ENCODE measurements at places on chromosomes 7 and 10.
A peak's percentile ranks its signal among the peaks of the same experiment; 100 is the strongest.

DNA sequence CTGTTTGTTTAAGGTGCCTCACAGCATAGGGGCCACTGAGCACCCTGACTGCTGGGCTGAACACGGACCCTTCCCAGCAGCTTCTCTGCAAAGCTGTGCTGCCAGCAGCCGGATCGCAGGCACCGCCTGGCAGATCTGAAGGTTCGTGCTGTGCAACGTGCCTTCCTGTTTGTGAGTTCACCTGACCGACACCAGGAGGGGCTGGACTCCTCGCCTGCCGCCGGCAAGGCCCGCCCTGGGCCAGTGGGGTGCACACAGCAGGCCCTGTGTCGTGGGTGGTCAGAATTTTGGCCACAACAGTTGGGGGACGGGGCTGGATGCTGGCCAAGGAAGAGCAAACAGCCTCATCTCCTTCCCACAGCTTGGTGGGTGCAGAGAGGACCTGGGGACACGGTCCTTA is 12.6 kb downstream of the CYP2W1 start:
- H3K36me3 ChIP-seq, result peaks cover 29% of the 10 kb centered on the region
- peaks cover 29% of the 10 kb centered on the region for H3K4me1 ChIP-seq
- DNase-seq, result no peak
- H3K4me3 ChIP-seq, result no peak overlapping the region
- H3K27me3 ChIP-seq, result peaks cover 22% of the 10 kb centered on the region

DNA sequence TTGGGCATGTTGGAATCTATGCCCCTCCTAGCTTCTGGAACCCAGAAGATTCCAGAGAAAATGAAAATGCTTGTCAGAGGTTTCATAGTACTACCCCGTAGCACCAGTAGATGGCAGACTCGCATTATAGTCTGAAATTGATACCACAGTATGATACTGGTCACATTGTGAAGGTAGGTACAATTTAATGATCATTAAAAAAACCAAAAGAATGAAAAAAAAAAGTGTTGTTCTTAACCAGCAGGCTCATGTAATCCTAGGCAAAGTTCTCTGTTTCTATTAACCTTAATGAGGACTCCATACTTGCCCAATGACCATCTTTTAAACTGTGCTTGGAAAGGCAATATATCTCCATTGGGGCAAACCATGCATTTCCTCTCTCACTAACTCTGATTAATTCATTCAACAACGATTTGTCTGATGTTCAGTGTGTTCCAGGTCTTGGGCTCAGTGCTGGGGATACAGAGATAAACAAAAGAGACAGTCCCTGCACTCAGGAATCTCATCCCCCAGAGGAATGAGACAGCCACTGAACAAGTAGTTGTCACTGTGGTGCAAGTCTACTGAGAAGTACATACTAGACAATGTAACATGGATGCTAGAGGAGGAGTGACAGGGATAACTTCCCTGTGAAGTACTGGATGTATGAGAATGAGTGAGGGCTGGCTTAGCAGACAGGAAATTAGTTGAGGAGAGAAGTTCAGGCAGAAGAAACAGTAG is 223.5 kb upstream of the PHYHIPL start:
- no peaks in the 10 kb centered on the region for H3K36me3 ChIP-seq
- no peak overlapping the region for H3K4me3 ChIP-seq
- H3K27me3 ChIP-seq, result no peaks in the 10 kb centered on the region
- DNase-seq, result no peak
- H3K27ac ChIP-seq, result peak overlapping the region; percentile 52

DNA sequence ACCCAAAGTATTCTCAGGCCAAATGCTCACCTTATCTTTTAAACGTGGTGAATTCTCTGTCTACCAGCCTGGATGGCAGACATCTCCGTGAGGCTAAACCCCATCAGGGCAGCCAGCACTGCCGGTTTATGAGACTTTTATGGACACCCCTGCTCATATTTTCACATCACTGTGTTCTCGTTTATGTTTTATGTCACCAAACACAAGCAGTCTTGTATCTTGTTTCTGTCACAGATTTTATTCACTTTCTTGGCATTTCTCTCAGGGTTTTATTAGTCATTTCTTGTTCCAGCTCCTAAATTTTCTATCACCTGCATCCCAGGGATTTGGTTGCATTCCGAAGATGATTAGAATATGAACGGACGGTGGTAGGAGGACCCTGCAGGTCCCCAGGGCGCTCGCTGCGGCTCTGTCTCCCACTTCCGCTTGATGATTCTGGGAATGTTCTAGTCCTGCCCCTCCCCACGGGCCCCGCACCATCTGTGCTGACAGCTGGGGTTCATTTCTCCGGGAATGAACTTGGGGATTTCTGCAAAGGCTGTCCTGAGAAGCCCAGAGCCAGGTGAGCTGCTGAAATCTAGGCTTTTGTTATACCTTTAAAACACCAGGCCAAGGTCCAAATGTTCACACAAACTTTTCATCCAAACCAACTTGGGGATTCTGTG is 217.6 kb downstream of the GFRA1 start:
- no peak for DNase-seq
- H3K27me3 ChIP-seq, result no peaks in the 10 kb centered on the region
- no peaks in the 10 kb centered on the region for H3K36me3 ChIP-seq
- H3K4me3 ChIP-seq, result no peak overlapping the region
- no peak overlapping the region for H3K27ac ChIP-seq

GRCh38 chr7:45509222-45509621 is 64.9 kb upstream of the ADCY1 start:
- H3K27ac ChIP-seq, result no peak overlapping the region
- H3K27me3 ChIP-seq, result no peaks in the 10 kb centered on the region
- no peak overlapping the region for H3K4me3 ChIP-seq
- no peaks in the 10 kb centered on the region for H3K4me1 ChIP-seq

GRCh38 chr7:118664498-118664897 is 440.0 kb downstream of the ANKRD7 start:
- H3K36me3 ChIP-seq, result no peaks in the 10 kb centered on the region
- no peak for DNase-seq
- no peaks in the 10 kb centered on the region for H3K27me3 ChIP-seq
- no peak overlapping the region for H3K27ac ChIP-seq
- no peaks in the 10 kb centered on the region for H3K4me1 ChIP-seq
- no peak overlapping the region for H3K4me3 ChIP-seq

GRCh38 chr10:78516236-78516635 is 482.6 kb downstream of the RPS24 start:
- no peaks in the 10 kb centered on the region for H3K27me3 ChIP-seq
- H3K27ac ChIP-seq, result no peak overlapping the region
- H3K4me3 ChIP-seq, result no peak overlapping the region
- DNase-seq, result no peak
- no peaks in the 10 kb centered on the region for H3K36me3 ChIP-seq
- peaks cover 15% of the 10 kb centered on the region for H3K4me1 ChIP-seq

DNA sequence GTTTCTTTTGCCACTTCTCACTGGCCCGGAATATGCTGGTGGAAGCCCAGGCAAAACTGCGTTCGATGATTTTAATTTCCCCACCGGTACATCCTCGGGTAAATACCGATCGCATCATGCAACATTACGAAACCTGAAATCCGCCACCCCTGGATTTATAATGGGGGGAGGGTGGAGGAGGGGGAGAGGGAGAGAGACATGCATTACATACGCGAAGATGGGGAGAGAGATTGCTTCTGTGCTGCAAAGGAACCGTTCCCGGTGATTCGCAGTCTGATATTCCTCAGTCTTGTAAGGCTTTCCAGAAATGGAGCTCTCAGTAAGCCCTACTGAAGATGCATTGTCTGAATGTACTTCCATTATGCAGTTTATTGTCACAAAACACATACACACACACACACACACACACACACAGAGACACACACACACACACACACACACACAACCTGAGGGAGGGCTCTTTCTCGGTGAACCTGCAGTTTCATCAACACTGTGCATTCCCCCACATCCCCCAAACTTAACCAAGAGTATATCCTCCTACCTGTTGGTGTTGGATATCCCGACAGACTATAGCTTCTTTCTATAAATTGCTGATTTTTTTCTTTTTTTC is 741 bp downstream of the GPR85 start:
- DNase-seq, result no peak
- H3K36me3 ChIP-seq, result no peaks in the 10 kb centered on the region
- peak overlapping the region; percentile 57 for H3K4me3 ChIP-seq
- H3K27me3 ChIP-seq, result no peaks in the 10 kb centered on the region

DNA sequence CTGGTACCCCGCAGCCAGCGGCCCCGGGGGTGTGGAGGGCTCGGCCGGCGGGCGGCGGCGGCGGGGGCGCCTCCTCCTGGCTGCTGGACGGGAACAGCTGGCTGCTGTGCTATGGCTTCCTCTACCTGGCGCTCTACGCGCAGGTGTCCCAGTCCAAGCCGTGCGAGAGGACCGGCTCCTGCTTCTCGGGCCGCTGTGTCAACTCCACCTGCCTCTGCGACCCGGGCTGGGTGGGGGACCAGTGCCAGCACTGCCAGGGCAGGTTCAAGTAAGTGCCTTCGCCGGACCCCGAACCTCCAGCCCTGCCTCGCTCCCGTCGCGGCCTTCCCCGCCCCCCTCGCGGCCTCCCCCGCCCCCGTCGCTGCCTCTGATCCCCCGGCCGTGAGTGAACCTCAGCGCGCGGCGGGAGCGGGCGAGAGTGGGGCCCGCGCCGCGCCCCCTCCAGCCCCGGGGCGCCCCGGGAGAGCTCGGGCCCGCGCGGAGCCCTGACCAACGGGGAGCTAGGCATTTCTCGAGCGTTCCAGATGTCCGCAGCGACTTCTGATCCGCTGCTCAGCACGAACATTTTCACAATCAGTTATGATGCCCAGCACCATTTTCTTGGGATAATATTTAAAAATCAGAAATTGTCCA is 727 bp downstream of the ATRNL1 start:
- H3K4me1 ChIP-seq, result peaks cover 22% of the 10 kb centered on the region
- no peak overlapping the region for H3K27ac ChIP-seq
- peak overlapping the region; percentile 78 for H3K4me3 ChIP-seq

GRCh38 chr10:61024856-61025201 is 80.8 kb upstream of the RHOBTB1 start:
- H3K36me3 ChIP-seq, result no peaks in the 10 kb centered on the region
- H3K27ac ChIP-seq, result no peak overlapping the region

DNA sequence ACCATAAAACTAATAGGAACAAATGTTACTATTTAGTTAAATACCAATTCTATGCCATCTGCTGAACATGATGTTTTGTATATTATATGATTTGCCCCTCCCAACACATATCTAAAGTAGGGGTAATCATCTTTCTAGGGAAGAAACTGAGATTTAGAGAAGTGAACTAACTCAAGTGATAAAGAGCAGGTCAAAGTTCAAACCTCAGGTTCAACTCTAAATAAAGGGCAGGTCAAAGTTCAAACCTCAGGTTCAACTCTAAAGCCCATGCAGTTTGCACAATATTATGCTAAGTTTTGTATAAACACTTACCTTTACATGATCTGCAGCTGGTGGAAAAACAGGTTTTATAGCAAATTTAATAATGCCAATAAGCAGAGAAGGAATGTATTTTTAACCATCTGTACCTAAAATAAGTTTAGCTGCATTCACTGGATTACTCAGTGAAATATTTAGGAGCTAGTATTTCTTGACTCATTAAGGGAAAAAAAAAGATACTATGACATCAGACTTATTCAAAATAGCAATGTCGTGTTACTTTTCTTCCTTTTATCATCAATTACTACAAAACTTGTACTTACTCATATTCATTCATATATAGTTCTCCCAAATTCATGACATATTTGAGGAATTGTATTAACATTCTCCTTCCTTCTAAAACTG is 1194.3 kb upstream of the CELF2 start:
- H3K27ac ChIP-seq, result no peak overlapping the region
- H3K27me3 ChIP-seq, result no peaks in the 10 kb centered on the region
- no peak overlapping the region for H3K4me3 ChIP-seq

DNA sequence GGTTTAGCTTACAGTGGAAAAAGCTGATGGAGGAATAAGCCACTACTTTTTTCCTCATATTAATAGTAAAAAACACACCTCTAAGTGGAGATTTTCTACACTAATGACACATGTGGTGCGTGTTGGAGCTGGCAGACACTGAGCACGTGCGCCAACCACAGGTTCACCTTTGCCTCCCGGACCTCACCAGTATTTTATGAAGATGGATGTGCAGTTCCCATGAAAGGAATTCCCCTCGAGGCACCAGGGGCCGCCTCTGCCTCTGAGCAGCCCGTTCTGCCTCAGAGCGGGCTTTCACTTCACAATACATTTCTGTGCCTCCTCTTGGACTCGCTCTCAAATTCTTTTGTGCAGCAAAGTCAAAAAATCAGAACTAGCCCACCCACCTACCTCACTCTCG is 477.5 kb upstream of the ADARB2 start:
- H3K27me3 ChIP-seq, result peaks cover 5% of the 10 kb centered on the region
- no peak for DNase-seq
- H3K36me3 ChIP-seq, result no peaks in the 10 kb centered on the region
- no peak overlapping the region for H3K4me3 ChIP-seq
- H3K4me1 ChIP-seq, result no peaks in the 10 kb centered on the region

- H3K36me3 ChIP-seq, result peaks cover 10% of the 10 kb centered on the region
- H3K4me1 ChIP-seq, result peaks cover 17% of the 10 kb centered on the region
- DNase-seq, result no peak
- H3K27me3 ChIP-seq, result no peaks in the 10 kb centered on the region
- H3K4me3 ChIP-seq, result no peak overlapping the region
Measured at GRCh38 chr10:50316695-50317648, 65.7 kb upstream of the ASAH2 start.

GRCh38 chr10:18279173-18279572 is 138.9 kb downstream of the CACNB2 start:
- no peaks in the 10 kb centered on the region for H3K4me1 ChIP-seq
- no peak for DNase-seq
- H3K27me3 ChIP-seq, result no peaks in the 10 kb centered on the region
- no peak overlapping the region for H3K4me3 ChIP-seq

DNA sequence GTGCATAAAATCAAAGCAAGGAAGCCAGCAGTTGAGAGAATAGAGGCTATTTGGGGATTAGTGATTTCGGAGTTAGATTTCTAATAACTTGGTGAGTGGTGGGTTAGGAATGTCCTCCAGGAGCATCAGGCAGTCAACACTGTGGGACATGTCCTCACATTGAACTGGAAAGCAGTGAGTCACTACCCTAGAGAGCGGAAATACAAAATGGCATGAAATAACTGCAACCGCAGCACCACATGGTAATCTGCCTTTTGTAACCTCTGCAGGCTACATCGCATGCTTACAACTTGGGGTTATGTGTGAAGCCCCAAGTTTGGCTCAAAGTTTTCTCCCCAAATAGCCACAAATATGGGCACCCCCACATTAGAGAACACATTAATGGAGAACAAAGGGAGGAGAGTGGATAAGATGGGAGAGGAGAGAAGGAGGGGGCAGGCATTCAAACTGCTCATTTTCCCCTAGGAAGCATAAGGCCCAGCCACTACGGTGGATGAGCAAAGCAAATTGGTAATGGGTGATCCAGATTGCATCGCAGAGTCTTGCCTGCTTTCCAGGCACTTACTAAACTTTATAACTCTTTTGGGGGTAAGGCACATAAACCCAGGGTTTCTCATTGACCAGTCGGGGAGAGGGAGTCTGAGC is 22.0 kb upstream of the SLF2 start:
- no peaks in the 10 kb centered on the region for H3K36me3 ChIP-seq
- H3K4me1 ChIP-seq, result no peaks in the 10 kb centered on the region
- H3K27me3 ChIP-seq, result peaks cover 41% of the 10 kb centered on the region
- H3K4me3 ChIP-seq, result no peak overlapping the region
- DNase-seq, result no peak
- no peak overlapping the region for H3K27ac ChIP-seq

DNA sequence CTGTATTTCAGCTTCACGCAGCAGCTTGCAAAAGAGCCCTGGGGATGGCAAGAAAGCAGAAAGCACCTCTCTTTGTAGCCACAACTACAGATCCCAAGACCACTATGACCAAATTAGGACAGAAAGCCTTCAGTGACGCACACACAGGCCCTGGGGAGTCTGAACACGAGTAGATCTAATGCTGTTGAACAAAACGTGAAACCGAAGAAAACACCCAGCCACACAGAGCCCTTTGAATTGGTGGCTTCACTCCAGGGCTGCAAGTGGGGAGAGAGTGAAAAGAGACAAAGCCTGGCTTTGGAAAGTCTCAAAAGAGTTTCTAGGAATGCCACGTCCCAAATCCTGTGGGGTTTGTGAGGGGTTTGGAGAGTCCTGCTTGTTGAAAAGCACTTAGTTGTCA is 28.4 kb downstream of the PLXNA4 start:
- H3K4me3 ChIP-seq, result no peak overlapping the region
- H3K4me1 ChIP-seq, result no peaks in the 10 kb centered on the region
- H3K27ac ChIP-seq, result no peak overlapping the region
- H3K36me3 ChIP-seq, result no peaks in the 10 kb centered on the region

Measured in suprapubic skin (tissue), 4 donors.